Inflammatory macrophage treated with lipopolysaccharide for 1 hour (primary cell): ENCODE measurements at places on chromosomes 5 and 9.

- no peak for DNase-seq
These were observed 20.2 kb upstream of the SPDL1 start for GRCh38 chr5:169563369-169563768.

- no peak for DNase-seq
These were observed 35.6 kb upstream of the NSMF start for GRCh38 chr9:137494550-137495351.

DNA sequence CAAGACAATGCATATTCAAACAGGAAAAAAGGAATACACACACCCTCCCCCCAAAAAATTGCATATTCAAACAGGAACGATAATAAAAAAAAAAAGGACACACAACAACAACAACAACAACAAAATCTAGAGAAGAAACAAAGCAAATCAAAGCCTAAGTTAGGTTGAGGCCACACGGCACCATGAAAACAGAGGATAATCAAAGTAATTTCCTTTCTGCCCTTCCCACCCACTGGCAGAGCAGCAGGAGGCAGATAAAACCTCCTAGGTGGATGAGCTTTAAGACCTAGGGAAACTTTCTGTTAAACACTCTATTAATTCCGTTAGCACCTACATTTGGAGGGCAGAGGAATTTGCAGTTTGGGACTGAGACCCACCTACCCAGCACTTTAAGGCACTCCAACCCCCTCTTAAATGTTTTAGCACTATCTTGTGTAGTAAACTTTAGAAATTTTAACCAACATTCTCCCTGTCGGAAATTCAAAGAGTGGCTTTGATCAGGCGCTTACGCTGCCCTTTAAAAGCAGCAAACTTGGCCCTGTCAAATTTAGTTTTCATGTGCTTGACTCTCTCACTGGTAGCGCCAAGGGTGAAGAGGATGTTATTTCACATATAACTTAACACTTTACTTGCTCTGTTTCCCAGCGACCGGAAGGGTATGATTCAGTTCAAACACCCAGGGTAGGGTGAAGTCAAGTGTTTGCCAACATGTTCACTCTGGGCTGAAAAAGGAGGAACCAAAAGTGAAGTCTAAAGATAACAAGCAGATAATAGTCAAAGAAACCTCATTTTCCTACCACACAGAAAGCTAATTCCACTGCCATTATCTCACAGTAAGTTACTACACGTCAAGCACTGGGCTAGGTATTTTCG is 9.2 kb downstream of the ENC1 start:
- peak; percentile 70 for DNase-seq

- no peak for DNase-seq
These were observed 133.2 kb downstream of the EDIL3 start for GRCh38 chr5:84251503-84251902.

DNA sequence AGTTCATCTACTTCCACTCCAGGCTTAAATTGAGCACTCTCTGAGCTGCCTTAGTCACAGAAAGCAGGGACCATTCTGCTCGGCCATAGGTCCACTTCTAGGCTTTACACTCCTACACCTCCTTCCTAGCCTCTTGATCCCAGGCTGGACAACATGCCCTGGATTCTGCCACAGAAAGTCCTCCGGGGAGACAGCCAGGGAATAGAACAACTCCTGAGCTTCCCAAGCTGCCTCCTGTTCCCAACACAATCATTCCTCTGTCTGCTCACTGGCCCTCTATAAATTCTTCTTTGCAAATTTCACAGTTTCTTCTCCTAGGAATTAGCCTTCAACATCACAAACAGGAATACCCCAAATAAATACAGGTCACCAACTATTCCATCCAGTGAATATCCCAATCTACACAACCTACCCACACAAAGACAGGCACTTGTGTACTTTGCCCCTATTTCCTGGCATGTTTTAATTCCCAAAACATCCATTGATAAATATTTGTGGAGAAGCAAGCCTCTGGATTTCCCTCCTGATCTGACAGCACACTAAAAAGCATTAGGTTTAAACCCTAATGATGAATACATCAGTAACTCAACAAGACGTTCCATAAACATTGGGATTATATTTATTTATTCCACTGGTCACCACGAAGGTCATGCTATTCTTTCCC is 125.5 kb downstream of the ENC1 start:
- no peak for DNase-seq

- no peak for DNase-seq
These were observed 18.8 kb upstream of the OR2K2 start for GRCh38 chr9:111348821-111349271.

GRCh38 chr9:20990867-20991266 is 40.6 kb downstream of the HACD4 start:
- peak; percentile 87 for DNase-seq

DNA sequence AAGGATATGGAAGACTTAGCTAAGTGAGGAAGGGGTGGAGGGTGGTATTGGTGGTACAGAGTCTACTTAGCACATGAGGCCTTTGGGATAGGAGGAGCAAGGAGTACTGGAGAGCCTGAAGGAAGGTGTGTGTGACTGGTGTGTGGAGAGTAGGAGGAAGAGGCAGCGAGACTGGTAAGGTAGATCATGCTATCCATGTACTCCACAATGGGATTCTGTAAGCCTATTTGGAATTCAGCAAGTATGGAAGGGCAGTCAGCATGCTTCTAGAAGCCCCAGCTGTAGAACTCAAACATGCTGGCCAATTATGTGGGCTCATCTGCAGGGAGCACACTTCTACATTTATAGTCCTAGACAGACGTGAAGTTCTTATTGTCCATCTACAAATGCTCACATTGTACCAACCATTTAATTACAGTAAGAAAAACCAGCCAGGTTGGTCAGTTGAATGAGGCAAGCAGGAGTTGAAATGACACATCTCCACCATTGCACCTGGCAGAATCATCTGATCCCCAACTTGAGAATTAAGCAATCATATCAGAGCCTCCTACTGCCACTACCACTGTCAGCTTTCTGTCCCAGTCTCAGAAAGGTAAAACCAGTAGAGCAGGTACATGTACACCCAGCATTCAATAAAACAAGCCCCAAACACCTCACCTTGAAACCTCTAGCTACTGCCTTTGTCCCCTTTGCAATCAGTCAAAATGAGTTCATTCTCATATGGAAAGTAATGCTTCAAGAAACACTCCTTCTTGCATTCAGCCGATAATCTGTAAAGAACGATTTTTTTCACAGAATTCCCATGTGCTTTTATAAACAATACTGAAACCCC is 60.9 kb upstream of the GLRX start:
- no peak for DNase-seq

- DNase-seq = no peak
These were observed 80.1 kb downstream of the ESM1 start for GRCh38 chr5:54905246-54905795.

- no peak for DNase-seq
These were observed at the start of gene TERT for GRCh38 chr5:1294835-1295649. TSS of gene TERT (minus strand) at chr5:1295068. CDS start at chr5:1294989, 79 bp downstream.
